ENCODE measurements at places on chromosomes 4 and X.

GRCh38 chr4:173226401-173226888, 57.8 kb downstream of the GALNT7 start:
- DNase-seq: no peak

- DNase-seq: no peak
Measured at GRCh38 chr4:17309567-17310268, 202.2 kb downstream of the QDPR start.

DNA sequence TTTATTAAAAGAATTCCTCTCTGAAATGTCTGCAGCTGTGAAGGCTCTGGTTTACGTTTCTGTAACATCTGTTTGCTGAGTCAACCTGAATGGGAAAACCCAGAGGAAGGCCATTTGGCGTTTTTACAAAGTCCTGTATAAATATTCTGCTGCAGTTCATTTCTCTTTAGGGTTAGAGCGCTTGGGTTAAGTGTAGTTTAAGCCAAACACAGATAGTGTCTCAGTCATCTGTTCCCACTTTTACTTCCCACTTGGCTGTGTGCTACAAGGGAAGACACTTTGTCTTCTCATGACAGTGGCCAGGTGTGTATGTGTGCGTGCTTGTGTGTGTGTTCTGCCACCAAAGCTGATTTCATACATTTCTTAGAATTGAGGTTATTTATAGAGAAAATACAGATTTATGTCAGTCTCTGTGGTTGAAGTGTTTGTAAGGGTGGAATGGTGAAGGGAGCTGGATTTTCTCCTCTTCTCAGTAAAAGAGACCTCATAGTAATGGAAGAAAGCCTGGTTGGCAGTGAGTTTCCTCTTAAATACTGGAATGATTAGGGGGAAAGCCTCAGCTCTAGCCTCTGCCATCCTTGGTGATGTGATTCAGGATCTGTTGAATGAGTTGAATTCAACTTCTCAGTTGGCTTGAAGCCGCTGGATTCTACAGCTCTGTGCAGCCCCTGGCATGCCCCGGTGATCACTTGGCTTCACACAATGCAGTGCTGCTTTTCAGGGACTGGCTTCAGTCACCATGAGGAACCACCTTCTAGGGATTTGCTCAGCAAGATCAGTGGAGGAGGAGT, 50.6 kb downstream of the JADE1 start:
- DNase-seq: no peak

DNA sequence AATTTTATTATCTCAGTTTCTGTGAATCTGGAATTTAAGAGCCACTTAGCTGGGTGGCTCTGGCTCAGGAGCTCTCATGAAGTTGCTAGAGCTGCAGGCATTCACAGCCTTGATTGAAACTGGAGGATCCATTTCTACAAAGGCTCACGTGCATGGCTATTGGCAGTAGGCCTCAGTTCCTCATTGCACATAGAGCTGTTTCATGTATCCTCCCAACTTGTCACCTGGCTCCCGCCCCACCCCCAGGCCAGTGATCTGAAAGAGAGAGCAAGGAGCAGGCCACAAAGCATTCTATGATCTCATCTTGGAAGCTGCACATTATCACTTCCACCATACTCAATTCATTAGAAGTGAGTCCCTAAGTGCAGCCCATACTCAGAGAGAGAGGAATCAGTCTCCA, 18.5 kb upstream of the AP1AR start:
- DNase-seq: peak; percentile 63

GRCh38 chr4:134955059-134955458, 753.5 kb upstream of the PABPC4L start:
- no peak for DNase-seq

DNA sequence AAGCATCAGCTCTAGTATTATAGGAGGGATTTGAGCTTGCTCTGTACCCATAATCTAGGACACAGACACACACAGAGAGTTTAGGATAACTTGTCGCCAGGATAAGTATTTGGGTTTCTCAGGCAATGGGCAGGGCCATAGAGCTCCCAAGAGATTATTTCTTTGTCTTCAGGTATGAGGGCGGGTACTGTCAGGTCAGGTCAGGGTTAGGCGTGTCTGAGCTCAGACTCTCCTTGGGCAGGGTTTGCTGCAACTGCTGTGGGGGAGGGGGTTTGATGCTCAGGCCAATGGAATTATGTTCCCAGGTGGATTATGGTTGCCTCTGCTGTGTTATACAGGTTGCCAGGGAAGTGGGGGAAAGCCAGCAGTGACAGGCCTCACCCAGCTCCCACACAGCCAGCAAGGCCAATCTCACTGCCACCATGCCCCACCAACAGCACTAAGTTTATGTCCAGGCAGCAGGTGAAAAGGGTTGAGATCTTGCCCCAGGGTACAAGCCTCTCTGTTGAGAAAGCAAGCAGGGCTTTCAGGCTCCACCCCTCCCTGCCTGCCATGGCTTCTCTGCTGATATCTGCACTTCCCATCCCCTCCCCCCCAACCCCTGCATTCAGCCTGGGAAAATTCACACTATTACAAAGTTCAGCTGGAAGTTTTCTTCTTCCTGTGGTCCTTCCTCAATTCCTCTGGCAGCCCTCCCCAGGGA, 101.3 kb downstream of the RRAGB start:
- no peak for DNase-seq

GRCh38 chr4:168822481-168822880, 187.6 kb downstream of the CBR4 start:
- no peak for DNase-seq

DNA sequence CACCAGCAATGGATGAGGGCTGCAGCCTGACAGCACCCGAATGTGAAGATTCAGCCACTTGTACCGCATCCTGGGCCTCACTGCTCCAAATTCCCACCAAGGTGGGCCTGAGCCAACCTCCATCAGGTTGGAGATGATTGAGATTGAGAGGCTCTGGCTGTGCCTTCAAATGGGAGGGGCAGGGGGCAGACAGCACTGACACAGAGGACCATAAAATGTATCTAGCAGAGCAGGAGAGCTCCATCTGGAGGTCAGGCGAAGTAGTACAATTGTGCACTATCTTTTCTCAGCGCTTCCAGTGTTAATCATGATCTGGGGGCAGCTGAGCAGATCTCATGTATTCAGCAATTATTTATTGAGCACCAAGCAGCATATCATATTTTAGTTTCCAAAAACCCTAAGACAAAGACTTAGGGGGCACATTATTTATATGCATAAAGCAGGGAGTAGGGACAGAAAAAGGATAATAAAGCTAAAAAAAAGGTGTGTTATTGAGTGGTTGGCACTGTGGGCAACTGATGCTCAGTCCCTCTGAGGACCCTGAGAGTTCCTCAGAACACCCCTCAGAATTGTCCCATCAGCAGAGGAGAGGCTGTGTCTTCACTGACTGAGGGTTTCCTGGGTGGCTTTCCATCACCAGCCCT, 31.6 kb upstream of the C1QTNF7 start:
- peak; percentile 78 for DNase-seq

GRCh38 chrX:95350774-95351488, 1333.7 kb upstream of the DIAPH2 start:
- DNase-seq: no peak

GRCh38 chr4:33065749-33066148, 2345.6 kb downstream of the PCDH7 start:
- DNase-seq: no peak

DNA sequence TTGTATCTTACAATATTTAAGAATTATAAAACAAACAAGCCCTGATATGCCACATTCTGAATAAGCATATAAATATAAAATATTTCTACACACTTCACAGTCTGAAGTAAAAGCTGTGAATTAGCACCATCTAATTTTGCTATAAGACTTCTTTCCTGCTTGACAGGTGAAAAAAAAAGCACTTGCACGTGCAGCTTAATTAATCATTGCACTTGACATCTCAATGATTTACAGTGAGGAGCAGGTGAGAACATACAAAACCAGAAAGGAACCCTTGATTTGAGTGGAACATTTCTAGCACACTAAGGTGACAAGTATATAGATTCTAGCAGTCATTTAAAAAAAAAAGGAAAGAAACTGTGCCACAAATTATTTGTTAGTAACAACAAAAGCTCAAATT, 47.9 kb downstream of the CHIC2 start:
- DNase-seq: no peak

DNA sequence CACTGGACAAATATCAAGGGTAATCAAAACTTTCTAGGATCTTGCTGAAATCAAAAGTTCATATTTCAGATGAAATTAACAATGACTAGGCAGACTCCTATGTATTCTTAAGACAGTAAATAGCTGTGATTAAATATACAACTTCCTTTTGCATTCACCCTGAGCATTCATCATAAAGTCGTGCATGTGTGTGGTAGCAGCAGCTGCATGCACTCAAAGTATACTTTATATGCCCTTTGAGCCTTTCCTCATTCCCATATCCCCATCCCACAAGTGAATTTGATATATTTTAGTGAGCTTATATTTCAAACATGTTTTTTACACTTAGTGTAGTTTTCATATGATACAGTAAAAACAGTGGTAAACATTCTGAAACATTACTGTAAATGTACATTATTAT, 959.0 kb downstream of the C4orf33 start:
- no peak for DNase-seq

DNA sequence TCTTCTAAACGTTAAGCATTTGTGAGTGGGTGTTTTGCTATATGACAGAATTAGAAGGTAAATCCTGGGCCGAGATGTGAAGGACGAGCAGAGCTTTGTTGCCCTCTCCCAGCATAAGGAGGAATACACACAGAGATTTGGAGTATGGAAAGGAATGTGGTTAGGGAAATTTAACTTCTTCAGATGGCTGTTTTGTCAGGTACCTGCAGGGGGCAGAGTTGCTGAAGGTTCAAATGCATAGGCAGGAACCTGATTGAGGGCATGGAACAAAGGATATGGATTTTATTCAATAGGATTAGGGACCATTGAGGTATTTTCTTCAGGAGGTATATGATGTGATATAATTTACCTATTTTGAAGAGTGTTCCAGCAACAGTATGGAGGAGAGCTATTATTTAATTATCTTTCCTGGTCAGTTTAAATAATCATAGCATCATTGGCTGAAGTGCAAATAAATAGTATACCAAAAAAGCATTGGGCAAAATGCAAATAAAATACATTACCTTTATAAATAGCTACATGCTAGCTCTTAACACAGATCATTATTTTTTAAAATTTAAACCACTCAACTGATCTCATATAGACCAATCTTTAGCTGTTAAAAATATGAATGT, 143.6 kb downstream of the SLIT2 start:
- peak; percentile 71 for DNase-seq

DNA sequence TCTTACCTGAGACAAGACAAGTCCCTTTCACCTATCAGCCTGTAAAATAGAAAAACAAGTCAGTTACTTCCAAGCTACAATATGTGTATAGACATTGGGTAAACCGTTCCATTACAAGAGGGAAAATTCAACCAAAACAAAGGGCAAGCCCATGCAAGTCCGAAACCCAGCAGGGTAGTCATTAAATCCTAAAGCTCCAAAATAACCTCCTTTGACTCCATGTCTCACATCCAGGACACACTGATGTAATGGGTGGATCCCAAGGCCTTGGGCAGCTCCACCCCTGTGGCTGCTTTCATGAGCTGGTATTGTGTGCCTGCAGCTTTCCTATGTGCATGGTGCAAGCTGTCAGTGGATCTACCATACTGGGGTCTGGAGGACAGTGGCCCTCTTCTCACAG, 14.7 kb upstream of the FAM47B start:
- DNase-seq: no peak

- DNase-seq: no peak
Measured at GRCh38 chrX:13764765-13765164, 30.2 kb downstream of the OFD1 start.

GRCh38 chr4:66330125-66330524, 659.8 kb upstream of the EPHA5 start:
- no peak for DNase-seq

- no peak for DNase-seq
Measured at GRCh38 chr4:162403419-162403818, 239.6 kb upstream of the FSTL5 start.

DNA sequence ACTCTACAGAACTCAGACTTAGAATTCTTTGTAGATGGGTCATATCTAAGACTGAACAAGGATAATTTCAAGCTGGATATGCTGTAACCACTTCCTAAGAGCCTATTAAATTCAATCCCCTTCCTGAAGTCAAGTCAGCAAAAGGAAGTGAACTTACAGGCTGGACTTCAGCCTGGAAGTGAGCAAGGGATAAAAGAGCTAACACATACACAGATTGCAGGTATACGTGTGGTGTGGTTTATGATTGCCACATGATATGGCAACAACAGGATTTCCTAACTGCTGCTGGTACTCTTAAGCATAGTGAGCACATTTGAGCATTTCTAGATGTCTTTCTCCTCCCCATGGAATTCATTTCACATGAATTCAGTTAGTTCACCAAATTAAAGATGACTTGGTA, 38.2 kb upstream of the UXT start:
- no peak for DNase-seq

DNA sequence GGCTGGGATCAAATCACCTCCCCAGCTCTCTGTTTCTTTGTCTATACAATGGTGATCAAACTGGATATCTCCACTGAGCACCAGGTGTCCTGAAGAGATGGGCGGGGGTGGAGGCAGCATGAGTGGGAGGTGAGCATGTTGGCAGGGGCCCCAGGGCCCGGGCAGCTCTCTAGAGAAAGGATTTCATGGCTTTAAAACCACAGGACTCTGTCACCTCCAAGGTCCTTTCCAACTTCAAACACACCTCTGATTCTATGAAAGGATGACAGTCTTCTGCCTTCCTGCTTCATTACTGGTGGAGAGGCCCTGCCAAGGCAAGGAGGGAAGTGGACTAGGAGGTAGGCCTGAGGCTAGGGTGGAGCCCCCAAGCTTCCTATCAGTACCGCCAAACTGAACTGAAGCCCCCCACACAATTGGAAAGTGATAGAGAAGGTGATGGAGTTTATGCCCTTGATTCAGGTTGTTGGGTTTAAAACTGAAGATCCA, 38.6 kb downstream of the TRIM2 start:
- DNase-seq: no peak

DNA sequence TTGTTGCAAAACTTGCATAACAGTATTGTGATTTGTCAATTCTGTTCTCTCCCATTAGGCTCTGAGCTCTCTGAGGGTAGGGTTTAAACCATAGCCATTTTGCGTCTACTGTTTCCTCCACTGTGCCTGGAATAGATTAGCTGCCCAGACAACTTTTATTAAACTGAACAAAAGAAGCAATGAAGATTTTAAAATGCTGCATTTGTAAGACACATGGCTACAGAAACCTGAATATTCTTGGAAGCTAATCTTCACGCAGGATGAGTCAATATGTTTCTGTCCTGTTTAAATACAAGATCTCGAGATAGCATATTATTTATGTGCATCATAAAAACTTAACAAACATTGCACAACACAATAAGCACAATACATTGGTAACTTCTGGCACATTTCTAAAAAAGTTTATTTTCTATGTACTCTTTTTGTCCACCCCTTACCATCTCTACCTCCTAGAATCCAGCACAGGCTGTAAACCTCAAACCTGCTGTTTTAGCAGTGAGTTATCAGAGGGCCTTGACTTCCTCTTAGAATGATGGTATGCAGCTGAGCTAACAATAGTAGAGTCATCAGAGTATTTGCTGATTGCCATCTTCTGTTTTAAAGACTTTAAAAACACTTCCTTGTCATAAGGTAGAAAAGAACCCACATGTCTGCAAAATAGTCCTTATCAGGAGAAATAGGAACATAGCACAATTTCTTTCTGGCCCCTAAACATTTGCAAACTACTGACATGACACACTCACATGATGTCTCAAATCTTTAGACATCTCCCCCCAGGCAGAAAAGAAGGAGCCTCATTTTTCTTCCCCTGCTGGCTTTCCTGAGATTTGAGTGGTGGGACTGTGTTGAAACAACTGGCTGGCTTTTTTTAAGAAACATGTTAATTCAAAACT, 10.6 kb upstream of the CCNG2 start:
- DNase-seq: no peak
